ENCODE measurements at places on chromosomes 2 and 18.

DNA sequence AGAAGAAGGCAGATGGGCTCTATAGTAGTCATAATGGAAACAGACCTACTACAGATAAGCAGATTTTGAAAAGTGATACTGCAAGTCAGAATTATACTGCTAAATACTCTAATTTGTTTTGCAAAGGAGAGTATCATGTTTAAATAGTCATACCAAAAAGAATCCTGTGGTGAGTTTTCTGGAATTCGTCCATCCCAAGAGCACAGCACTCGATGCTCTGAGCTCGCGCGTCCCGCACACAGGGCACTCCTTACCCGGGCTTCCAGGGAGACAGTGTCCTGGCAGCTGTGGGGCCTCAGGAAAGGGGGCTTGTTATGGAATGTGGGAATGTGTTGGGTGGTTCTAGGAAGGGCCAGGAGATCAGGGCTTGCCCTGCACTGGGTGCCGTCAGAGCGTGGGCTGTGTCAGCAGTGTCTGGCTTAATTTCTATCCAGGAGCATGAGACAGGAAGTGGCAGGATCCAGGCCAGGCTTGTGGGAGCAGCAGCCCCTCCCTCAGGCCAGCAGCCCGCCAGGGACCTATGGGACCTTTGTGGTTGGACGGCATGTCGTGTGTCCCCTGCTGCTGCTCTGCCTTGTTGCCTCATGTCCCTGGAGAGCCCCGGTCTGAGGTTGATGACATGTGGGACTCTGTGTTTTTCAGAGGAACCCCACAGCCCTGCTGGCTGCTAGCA is 193.2 kb upstream of the TPO start:
- DNase-seq, result no peak

DNA sequence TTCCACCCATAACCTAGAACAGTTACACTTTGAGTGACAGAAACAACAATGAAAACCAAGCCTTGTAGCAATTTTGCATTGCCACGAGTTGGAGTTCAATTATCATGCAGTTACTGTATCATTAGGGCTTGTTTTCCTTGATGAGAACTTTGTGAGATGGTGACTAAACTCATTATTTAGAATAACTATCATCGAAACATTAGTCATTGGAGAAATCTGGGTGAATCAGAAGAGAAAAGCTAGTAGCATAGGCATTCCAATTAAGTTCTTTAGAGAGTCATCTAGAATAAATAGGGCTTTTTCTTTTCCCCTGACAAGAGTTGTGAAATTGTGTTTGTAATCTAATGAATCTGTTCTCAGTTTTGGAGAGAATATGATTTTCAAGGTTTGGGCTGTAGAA is 122.8 kb upstream of the DOCK10 start:
- no peak for DNase-seq

DNA sequence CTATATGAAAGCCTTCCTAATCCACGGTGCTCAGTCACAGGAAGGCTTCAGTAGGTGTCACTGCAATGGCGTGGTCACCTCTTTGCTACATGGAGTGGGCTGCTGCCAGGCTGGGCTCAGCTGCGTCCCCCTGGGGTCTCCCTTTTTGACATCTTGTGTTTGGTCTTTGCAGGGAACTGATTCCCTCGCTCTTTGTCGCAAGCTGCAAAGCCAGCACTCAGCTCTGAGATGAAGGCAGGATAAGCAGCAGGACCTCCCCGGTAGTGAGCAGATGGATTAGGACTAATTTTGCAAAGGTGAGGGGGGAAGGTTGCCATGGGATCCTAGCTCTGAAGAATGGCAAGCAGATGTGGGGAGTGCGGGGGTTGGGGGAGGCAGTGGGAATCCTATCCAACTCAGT is 173.9 kb upstream of the ARL4C start:
- no peak for DNase-seq

DNA sequence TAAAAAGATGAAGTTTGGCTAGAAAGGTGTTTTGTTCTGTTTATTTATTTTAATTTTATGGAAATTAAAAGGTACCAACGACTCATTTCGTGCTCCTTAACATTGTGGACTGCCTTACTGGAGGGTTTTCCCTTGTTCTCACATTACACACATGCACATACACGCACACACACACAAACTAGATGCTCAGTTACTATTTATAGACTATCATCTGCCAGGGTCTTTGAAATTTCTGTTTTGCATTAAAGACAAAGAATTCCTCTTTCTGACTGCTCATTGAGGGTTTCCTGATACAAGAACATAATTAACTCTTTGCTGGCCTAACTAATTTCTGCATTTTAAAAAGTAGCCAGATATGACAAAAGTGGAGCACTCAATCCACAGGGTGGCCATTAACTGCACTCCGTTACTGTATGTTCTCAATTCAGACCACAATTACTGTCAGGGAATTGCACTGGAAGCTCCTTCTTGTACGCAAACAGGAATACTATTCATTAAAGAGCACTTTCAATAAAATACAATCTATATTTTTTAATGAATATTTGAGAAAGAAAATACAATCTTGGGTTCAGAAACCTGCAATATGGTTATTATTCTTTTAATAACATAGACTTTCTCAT is 366.9 kb upstream of the GALNT5 start:
- no peak for DNase-seq

- DNase-seq, result no peak
These were observed 89.0 kb downstream of the MTCL1 start for GRCh38 chr18:8794156-8794933.

All from stimulated activated CD8-positive, alpha-beta memory T cell treated with anti-CD3 and anti-CD28 coated beads, Interleukin-15, amount 100 ng/mL, for 48 hours (primary cell).